ENCODE measurements at places on chromosomes 2 and 18. TPM values are rescaled to one million over a fixed set of nuclear protein-coding genes. Genes with fewer than 3 reads are reported as not detected.

GRCh38 chr2:201116959-201117734, 1.2 kb downstream of the CFLAR start:
- peak; percentile 75 for DNase-seq

DNA sequence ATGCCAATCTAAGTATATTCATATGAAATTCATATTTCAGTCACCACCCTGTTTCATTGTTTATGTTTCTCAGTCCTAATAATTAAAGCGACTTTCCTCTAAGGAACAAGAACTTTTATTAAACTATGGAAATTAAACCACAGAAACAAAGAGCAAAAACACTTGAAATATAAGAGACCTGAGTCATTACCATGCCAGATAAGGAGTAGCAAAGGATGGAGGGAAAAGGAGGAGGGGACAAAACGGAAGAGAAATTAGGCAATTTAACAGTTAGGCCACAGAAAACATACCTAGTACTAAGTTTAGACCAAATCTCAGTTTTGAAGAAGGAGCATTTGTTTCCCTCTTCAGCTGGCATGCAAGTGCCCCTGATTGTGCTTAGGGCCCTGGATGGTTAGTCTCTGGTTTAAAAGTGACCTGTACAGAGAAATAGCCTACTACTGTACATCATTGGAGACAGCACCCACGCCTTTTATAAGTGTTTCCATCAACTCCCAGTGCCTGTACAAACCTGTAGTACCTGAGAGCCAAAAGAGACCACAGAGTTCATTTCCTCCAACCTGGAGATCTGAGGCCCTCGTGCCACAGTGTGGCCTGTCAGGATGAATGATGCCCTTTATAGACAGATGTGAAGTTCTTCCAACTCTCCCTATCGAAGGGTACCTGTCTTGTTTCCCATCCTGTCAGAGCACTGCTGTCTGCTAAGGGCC, 74.5 kb downstream of the SPATS2L start:
- DNase-seq, result no peak

GRCh38 chr2:66772618-66773017, 337.7 kb downstream of the MEIS1 start:
- DNase-seq, result no peak

DNA sequence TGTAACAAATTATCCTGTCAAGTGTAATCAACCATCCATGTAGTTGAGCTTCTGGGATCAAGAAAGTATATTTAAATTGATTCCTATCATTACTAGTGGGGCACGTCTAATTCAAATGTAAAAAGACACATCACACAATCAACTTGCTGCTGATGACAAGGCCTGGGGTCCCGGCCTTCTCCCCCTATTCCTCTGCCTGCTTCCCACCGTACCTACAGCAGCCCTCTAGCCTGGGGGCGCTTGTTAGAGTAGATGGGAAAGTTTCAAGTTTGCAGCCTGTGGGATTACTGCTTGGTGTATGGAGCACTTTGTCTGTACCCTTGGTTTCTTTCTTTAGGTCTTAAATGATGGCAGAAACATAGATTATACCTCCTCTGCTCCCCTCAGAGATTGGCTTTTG, 333.3 kb upstream of the KYNU start:
- no peak for DNase-seq

GRCh38 chr2:54336977-54337255, 80.9 kb upstream of the TSPYL6 start:
- no peak for DNase-seq

DNA sequence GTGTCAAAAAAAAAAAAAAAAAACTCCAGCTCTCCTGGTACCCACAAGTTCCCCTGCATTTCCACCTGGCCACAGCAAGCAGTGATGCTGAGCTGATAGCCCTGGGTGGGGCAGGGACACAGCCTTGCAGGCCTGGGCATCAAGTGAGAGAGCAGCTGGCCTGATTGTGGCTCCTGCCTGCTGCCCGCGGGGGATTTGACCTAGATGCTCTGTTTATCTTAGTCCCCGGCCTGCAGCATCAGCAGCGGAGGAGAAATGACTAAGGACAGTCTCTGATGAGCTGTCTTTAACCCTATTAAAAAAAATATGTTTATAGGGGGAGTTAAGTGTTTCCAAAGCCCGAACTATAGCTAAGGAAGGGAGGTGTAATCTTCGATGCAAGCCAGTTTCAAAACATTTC, 102.6 kb downstream of the MTCL1 start:
- peak; percentile 47 for DNase-seq

GRCh38 chr2:103780088-103780702, 1018.4 kb downstream of the TMEM182 start:
- no peak for DNase-seq

DNA sequence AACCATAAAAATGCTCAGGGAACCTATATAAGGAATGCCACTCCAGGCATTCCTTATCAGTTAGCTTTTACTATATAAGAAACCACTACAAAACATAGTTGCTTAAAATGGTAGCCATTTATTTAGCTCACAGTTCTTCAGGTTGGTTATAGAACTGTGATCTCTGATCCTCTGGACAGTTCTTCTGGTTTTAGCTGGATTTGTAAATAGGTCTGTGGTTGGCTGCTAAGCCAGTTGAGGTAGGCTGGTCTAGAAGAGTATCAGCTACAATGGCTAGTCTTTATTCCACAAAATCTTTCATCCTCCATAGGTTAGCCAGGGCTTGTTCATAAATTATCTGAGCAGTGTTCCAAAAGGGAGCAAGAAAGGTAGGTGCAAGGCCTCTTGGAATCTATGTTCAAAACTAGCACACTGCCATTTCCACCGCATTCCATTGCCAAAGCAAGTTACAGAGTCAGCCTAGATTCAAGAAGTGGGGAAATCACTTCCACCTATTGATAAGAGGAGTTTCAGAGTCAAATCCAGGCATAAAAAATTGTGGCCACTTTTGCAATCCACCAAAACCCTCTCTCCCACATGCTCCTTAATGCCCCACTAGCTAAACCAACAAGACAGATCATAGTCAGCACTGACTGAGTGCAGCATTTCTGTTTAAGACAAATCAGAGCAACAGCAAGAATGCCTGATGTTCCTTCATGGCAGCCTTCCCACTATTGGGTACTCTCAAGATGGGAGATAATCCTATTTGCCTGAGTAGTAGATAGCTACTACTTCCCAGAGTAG, 146.4 kb downstream of the IRS1 start:
- peak; percentile 53 for DNase-seq

GRCh38 chr2:1499033-1499795, 86.0 kb downstream of the TPO start:
- no peak for DNase-seq

Gene EVX2
- total RNA-seq, result not detected

DNA sequence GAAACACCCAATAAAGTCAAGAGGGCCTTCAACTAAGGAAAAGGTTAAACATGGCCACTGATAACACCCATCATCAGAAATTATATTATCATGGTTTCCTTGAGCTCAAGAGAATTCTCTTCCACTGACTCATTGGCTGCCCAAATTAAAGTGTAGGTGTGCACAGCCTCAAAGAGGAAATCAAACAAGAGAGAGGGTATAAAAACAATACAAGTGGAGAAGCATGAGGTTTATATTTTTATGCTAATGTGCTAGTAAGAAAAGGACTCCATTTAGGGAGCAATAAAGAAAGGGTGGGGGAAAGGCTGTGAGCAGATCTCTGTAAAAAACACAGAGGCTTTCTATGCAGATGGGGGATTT, 168.8 kb upstream of the VRK2 start:
- no peak for DNase-seq

Gene WIPF1
- total RNA-seq, result 14.2 TPM

Gene SEPTIN10
- total RNA-seq, result 33.8 TPM

Gene TMEM18
- total RNA-seq, result 12.7 TPM

Gene RGPD5
- 21.0 TPM for total RNA-seq

DNA sequence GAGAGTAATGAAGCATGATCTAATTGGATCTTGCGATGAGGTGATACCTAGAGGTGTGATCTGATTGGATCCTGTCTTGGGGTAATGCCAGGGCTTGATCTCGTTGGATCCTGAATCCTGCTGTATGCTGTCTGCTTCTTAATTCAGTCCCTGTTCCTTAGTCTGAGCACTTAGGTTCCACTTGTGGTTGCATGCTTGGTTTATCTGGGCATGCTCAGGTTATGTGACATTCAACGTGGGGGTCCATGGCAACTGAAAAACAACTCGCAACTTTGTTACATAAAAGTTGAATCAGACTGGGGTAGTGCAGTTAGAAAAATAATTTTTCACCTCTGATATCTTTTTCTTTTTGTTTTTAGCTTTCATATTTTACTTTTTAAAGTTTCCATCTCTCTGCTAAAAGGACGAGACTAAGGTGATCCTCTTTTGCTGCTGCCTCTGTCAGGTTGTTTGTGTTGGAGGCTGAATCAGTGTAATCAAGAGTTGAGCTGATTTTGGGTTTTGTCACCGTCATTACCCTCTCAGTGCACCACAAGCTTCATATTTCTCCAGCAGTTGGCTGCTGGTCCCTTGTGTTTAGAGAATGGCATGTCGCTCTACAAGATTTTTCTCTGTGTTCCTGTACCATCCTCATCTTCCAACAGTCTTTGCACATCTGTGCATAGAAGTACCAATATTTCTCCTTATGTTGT, 67.9 kb downstream of the NCOA1 start:
- DNase-seq, result peak; percentile 13

DNA sequence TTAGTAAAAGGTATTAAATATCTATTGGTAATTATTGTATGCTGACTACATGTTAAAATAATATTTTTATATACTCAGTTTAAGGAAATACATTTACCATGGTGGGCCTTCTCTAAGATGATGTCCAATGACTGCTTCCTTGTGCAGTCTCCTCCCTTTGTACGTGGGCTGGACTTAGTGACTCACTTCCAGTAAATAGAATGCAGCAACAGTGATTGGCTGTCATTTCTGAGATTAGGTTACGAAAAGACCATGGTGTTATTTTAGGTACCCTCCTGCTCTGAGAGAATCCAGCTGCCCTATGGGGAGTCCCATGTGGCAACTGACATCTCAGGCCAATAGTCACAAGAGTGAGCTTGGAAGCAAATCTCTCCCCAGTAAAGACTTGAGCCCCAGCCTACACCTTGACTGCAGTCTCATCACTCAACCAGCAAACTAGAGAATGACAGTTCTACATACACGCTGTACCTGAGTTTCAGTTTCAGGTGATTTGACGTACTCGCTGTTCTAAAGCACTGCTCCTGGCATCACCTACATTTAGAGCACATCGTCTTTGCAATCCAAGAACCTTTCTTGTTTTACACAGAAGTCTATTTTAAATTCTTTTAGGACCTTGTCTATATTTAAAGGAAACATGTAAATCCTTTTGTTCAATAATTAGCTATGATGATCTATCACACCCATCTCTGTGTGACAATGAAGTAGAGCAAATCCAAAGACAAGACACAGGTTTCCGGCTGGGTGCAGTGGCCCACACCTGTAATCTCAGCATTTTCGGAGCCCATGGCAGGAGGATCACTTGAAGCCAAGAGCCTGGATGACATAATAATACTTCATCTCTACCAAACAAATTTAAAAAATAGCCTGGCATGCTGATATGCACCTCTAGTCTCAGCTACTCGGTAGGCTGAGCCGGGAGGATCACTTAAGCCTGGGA, 87.2 kb downstream of the COBLL1 start:
- peak; percentile 61 for DNase-seq

- DNase-seq, result no peak
Observed at GRCh38 chr2:25822190-25823117, 55.8 kb downstream of the ASXL2 start.

Gene LAMA1
- 0.62 TPM for total RNA-seq

- DNase-seq, result peak; percentile 29
Observed at GRCh38 chr2:54360055-54360792, 95.9 kb upstream of the SPTBN1 start.

Gene ALK
- 0.27 TPM for total RNA-seq

DNA sequence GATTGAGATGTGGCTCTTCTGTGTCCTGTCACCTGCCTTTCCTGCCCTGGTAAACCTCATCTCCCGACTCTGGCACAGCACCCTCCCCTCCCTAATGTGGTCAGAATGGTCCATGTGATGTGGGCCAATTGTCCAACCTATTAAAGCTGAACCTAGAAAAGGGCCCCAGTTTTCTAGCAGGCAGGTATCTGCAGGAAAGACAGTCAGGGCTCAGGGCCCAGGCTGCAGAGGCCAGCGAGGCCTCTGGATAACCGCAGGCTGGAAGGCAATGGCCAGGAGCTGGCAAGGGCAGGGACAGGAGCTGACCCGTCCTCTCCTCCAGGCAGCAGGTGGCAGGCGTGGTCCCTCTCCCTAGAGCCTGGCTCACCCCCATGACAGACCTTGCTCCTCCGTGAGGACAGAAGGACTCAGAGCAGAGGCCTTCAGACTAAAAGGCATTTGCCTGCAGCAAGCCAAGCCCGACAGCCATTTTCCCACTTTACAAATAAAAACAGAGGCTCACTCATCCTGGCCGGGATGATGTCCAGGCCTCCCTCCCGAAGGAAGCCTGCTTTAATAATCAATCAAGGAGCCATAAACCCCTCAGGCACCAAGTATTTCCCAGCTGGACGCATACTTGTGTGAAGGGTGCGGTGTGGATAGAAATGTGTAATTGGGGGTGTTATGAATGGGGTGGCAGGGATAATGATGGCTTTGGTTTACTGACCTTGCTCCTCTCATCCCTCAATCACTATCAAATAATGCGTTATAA, 107.1 kb downstream of the TWIST2 start:
- no peak for DNase-seq

DNA sequence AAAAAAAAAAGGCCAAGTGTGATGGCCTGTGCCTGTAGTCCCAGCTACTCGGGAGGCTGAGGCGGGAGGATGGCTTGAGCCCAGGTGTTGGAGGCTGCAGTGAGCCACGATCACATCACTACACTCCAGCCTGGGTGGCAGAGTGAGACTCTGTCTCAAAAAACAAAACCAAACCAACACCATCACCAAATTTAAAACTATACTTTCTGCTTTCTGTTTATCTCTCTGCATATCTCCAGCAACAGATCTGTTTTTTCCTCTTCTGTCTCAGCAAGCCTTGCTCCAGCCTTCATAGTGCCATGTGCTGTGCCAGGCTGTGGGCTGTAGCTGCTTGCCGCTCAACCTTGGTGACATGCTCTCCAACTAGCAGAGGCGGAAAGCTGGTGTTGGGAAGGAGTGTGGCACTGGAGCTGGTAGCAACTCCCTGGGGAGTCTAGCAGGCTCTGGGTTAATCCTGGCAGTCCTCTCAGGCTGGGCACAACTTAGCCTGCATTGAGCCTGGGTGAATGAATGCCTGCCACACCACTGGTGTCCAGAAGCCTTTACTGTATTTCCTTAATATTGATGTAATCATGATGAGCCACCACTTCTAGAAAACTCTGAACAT, 204.1 kb downstream of the LDLRAD4 start:
- DNase-seq, result no peak

DNA sequence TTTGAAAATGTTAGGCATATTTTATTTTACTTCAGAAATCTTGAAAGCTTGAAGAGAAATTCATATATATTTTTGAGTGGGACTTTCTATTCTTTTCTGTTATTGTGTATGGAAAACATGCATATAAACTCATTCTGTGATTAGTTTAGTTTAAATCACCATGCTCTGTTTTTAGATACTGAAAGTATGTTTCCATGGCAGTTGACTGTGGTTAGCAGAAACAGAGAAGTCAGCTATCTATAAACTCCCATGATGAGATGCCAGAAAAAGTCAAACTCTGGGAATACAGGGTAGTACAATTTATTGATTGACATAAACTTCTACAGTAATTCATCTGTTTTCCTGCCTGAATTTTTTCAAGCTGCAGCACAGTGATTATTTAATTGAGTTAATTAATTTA, 905.3 kb upstream of the VRK2 start:
- DNase-seq, result peak; percentile 50

GRCh38 chr18:62842898-62843297, 127.6 kb downstream of the PHLPP1 start:
- no peak for DNase-seq

Gene RIT2
- not detected for total RNA-seq
